ENCODE measurements at places on chromosomes 4 and X.
A peak's percentile ranks its signal among the peaks of the same experiment; 100 is the strongest.

DNA sequence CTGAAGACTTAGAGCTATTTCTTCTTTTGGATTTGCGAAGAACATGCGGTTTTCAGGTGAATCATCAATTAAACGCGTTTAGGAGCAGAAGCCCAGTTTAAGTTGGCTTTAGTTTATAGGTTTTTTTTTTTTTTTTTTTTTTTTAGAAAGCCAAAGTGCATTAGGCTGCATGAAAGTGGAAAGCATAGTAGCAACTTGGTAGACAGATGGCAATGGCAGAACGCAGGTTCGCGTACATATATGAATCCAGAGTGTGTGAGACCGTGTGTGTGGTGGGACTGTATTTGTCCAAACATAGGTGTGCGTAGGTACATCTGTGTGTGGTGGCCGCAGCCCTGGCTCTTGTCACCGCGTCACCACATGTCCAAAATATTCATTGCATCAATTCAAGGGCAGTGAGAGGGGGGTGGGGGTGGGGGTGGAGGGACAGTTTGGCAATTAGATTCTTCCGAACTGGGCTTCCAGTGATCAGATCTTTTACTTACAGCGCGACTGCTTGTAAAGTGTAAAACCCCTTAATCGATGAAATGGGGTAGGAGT, 901 bp downstream of the JADE1 start:
- DNase-seq, result no peak

DNA sequence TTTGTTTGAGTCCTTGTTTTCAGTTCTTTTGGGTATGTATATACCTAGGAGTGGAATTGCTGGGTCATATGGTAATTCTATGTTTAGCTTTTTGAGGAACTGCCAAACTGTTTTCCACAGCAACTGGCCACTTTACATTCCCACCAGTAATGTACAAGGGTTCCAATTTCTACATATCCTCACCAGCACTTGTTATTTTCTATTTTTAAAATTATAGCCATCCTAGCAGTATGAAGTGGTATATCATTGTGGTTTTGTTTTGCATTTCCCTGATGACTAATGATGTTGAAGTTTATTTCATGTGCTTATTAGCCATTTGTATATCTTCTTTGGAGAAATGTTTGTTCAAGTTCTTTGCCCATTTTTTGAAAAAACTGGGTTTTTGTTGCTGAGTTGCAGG, 39.6 kb downstream of the TMEM164 start:
- DNase-seq, result no peak

GRCh38 chrX:145041486-145041885, 205.8 kb upstream of the SPANXN1 start:
- DNase-seq, result no peak

GRCh38 chr4:125541836-125542385, 227.2 kb downstream of the FAT4 start:
- DNase-seq, result no peak

GRCh38 chrX:77436271-77436670, 10.9 kb upstream of the FGF16 start:
- DNase-seq, result no peak

GRCh38 chrX:68919707-68920106, 90.9 kb downstream of the EFNB1 start:
- DNase-seq, result no peak

- no peak for DNase-seq
Measured at GRCh38 chr4:107826421-107826980, 1.8 kb downstream of the SGMS2 start.

- peak; percentile 57 for DNase-seq
Measured at GRCh38 chr4:140266958-140267568, 106.4 kb upstream of the SCOC start.

GRCh38 chrX:39619182-39620009, 478.4 kb downstream of the BCOR start:
- no peak for DNase-seq

DNA sequence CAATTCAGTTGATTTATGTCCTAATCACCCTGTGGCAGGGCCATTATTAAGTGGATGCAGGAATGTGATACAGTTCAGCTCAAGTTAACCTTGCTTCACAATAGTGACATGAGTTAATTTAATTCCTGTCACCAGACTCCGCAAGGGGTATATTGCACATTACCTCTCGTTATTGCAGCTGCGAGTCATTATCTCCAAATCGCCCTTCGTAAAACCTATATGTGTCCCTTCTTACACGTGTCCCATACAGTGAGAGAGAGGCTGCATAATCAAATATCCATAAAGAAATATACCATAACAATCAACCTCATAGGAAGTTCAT, 369.9 kb upstream of the ANXA10 start:
- no peak for DNase-seq

- no peak for DNase-seq
Measured at GRCh38 chr4:175407926-175408325, 404.1 kb downstream of the GPM6A start.

- no peak for DNase-seq
Measured at GRCh38 chrX:11138498-11139390, 27.6 kb downstream of the HCCS start.

- no peak for DNase-seq
Measured at GRCh38 chrX:73847100-73847499, 284.1 kb downstream of the CHIC1 start.

DNA sequence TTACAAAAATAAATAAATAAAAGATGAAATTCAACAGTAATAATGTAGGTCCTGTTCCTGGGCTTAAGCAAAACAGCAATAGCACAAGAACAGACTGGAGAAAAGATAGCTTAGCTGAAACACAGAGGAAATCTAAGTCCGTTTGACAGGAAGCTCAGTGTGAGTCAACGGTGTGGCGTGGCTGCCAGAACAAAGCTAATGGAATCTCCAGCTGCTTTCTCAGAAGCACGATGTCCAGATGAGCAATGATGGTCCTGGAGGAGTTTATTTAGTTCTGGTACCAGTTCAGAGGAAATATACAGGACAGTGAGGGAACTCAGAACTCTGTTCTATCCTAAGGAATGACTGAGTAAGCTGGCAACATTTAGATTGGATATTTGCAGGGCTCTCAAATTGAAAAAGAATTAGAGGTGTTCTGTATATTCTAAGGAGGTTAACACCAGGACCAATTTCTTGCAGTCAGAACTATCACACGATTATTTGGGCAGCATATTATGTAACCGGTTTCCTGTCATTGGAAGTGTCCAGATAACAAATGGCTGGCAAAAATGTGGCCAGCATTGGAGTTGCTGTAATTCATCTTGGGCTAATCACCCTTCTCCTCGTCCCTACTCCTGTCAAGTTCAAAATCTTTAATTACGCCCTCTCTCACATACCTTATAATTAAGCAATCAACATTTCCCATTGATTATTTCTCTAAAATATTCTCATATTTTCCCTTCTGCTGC, 12.7 kb downstream of the GAB3 start:
- DNase-seq, result peak; percentile 65

DNA sequence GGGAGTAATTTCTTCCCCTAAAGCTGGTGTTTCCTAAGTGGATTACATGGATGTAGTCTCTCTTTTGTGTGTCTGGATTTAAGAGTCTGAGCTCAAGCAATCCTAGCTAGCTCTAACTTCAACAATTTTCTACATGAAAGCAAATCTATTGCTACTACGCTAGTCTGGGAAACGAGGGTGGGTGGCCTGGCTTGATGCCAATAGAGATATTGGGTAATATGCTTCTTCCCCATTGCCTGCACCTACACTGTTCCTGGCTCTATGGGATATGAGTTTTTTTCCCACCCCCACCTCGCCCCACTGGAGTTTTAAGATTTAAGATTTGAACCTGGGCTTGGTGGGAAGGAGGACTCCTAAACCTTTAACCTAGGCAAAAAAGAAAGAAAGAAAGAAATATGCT, 158.8 kb downstream of the RBM46 start:
- DNase-seq, result no peak

- no peak for DNase-seq
Measured at GRCh38 chr4:144185086-144185485, 44.6 kb upstream of the GYPA start.

DNA sequence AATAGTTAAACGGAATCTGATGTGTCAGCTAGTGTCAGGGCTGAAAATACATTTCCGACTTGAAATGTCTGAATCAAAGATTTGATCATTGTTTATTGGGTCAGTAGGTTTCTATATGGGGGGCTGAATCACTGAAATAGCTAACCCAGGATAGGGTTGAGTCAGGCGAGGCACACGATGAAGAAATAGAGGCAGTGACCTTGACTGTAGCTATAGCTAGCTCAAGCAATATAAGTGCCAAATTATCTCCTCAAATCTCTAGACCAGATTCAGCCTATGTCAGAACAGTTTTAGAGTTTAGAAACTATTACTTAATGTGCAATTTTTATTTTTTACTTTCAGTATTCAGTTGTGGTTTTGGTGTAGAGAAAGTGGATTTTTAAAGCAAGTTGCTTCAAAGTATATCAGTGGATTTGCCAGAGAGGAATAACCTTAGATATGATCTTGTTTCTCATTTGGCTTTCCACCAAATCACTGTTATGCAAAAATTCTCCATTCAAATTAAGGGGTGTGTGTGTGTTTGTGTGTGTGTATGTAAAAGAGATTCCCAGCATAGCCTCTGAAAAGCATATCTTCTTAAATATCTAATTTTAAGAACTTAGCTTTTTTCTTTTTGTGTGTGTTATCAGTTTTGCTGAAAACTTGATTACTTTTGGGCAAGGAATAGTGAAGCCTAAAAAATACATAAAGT, 100.3 kb upstream of the RPL34 start:
- DNase-seq, result no peak

- DNase-seq, result peak; percentile 37
Measured at GRCh38 chr4:92128676-92129075, 175.1 kb upstream of the GRID2 start.

GRCh38 chr4:48766131-48766792, 13.8 kb downstream of the FRYL start:
- no peak for DNase-seq

GRCh38 chr4:83686166-83686565, 150.3 kb downstream of the GPAT3 start:
- DNase-seq, result no peak

Measured in fibroblast of the conjunctiva (primary cell).